ENCODE measurements at places on chromosomes 3 and 15.

DNA sequence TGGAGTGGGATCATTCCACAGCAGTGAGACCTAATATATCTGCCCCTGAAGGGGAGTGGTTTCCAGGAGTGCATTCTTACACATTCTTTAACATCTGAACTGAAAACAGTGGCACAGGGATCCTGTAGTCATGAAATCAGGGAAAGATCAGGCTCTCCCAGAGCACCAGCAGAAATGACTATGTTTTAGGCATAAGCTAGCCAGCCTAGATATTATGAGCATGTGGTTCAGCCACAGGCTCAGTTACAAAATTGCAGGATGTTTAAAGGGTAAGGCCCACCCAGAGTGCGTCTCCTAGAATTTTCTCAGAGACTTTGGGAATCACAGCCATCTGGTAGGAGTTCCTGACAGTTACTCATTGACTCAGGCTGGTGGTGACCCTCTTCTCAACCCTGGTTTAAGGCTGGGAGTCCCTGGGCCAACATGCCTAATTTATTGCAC, 20.9 kb downstream of the FSTL1 start:
- DNase-seq = no peak

DNA sequence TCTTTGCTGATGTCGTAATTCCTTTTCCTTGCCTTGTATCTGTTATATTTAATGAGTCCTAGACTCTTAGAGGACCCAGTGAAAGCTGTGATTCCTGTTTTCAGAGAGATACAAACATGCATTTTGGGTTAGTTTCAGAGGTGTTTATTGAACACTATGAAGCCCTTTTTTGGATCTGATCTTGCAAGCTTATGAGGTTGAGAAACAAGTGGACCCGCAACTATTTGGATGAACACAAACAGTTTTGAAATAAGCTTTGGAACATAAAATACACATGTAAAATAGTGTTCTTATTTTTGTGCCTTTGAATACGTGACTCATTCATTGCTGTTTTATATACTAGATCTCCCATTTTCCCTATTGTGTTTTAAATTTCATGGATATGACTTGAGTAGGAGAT, 33.5 kb downstream of the SNRK start:
- no peak for DNase-seq

DNA sequence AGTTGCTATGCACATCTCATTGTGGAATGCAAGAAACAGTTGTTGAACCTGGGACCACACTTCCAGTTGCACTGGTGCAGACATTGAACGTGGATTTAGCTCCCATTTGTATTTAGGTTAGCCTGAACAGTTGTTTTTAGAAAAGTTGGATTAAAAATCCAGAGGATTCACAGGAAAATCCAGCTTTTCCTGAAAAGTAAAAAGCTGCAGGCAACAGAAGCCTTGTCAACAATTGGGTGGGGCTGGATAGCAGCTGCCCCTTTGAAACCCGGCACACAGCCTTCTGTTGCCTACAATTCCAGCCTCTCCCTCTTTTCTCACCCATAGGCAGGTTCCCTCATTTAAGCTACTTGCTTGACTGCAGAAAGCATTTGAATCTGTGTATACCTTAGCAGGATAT, 165.3 kb upstream of the TBL1XR1 start:
- peak; percentile 33 for DNase-seq

DNA sequence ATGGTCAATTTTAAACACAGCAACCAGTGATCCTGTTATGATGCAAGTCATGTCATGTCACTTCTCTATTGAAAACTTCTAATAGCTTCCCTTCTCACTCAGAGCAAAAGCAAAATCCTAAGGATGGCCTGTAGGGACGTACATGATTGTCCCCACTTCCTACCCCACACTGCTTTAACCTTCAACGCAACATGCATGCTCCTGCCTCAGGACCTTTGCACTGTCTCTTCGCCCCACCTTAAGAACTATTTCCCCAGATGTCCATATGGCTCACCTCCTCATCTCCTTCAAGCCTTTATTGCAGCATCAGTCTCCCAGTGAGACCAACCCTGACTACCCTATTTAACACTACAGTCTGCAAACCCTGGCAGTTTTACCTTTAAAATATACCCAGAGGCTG, 214.1 kb upstream of the CHRM5 start:
- no peak for DNase-seq

DNA sequence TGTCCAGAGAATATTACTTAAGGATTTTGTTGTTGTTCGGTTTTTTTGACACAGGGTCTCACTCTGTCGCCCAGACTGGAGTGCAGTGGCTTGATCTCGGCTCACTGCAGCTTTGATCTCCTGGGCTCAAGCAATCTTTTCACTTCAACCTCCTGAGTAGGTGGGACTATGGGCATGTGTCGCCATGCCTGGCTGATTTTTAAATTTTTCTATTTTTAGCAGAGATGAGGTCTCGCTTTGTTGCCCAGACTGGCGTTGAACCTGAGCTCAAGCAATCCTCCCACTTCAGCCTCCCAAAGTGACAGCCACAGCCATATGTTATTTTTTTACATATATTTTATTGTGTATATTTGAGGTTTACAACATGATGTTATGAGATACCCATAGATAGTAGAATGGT, 86.8 kb upstream of the UMPS start:
- no peak for DNase-seq

- DNase-seq = peak; percentile 39
Measured at GRCh38 chr3:187072102-187072501, 67.2 kb downstream of the RPL39L start.

GRCh38 chr15:82140886-82141285, 95.1 kb upstream of the MEX3B start:
- no peak for DNase-seq

GRCh38 chr3:105781871-105782270, 86.9 kb downstream of the CBLB start:
- no peak for DNase-seq

DNA sequence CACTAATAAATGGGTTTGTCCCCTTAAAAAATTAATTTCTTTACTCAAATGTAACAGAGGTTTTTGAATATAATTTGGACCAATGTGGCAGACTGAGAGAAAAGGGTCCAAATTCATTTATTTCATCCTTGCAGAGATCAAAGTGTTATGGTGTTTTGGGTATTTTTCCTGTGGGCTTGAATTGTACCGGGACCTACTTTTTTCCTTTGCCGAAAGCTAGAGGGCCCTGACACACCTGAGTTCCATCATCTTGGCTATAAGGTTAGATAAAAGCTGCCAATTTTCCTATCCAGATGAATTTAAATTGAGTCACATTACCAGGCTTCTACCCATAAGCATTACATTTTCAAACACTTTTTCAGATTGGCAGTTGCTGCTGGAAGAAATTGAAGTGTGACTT, 908 bp downstream of the CCNB2 start:
- DNase-seq = no peak

- DNase-seq = peak; percentile 81
Measured at GRCh38 chr3:196524527-196524926, 9.4 kb upstream of the SMCO1 start.

DNA sequence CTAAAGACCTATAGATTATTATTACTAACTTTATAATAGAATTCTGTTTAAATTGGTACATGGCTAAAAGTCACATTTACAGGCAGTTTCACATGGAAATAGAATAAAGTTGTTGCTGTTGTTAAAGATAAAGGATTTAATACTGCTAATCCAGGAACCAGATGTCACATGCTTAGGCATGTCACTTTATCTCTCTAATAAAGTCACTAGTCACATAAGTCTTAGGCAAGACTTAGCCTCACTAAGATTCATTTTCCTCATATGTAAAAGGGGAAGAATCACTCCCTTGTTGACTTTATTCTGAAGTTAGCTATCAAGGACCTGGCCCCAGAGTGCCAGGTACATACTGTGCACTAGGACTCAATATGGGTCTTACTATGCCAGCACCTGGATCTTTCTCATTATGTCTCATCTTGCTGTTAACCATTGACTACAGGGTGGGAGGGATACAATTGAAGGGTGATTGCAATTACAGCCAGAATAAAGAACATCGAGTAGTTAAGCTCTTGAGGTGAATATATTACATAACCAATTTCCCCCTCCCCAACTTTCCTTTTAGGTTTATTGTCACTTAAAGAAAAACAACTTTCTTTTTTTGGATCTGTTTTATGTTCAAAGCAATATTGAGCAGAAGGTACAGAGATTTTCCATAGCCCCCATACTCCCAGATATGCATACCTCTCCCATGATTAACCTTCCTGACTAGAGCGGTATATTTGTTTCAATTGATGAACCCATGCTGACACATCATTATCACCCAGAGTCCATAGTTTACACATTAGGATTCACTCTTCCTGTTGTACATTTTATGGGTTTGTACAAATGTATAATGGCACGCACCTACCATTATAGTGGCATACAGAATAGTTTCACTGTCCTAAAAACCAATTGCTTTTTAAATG, 36.6 kb downstream of the LNP1 start:
- peak; percentile 87 for DNase-seq

GRCh38 chr3:187986514-187986934, 167.4 kb upstream of the LPP start:
- no peak for DNase-seq

DNA sequence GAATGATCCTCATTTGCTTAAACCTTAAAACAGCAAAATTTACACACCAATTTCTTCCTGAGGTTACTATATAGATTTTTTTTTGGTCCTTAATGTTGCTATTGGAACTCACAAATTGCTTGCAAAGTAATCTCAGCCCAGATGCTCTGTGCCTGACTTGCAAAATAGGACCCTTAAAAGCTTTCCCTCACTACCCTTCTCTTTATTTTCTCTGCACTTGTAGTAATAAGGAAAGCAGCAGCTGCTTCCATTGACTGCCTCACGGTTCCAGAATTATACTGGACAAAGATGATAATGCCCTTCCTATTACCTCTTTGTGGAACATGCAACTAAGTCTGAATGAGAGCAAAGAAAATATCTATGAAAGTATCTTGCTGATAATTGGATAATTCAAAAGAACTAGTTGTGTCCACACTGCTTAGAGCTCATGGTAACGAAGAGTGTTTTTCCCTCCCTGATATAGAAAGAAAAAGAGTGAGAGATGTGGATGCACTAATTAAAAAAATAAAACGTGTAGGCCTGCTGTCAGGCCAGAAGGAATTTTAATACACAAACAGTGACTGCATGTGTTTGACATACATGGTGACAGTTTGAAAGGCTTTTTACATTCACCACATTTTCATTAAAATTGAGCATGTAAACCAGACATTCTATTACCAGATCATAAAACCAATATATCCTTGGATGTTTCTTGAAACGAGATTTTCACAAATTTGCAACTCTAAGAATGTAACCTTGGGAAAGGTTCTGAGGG, 783.1 kb downstream of the GBE1 start:
- DNase-seq = no peak

DNA sequence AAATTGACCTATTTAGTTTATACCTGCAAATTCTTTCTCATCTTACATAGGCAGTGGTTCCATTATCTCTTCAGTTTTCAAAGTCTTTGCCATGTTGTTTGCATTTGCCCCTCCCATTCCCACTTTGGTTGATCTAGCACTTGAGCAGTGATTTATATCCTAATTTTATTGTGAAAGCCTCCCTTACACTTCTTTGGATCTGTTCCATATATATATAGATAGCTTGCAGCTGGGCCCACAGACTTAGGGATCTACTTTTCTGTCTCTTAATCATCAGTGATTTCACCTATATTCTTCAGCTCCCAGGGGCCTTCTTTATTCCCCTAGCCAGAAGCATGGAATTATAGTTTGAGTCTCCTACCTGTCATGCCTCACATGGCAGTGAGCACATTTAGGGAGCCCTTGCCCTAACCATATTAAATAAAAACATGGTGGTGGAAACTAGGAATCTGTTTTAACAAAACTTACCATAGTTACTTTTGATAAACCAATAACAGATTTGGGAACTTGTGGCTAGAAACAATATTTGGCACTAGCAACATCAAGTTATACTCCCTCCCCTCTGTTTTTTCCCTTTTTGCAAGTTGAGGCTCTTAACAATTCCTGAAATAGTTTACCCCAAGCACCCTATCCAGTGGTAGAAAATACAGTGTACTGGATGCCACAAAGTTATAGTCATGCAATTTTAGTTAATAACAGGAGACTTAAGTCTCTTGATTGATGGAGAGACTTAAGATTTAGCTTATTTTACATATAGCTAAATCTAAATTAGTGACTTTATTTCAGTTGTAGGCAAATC, 41.7 kb downstream of the ARIH1 start:
- DNase-seq = no peak

- DNase-seq = no peak
Measured at GRCh38 chr15:26892678-26893077, 25.8 kb downstream of the GABRA5 start.

- peak; percentile 95 for DNase-seq
Measured at GRCh38 chr3:186783058-186783730, at the start of gene EIF4A2. TSS of gene EIF4A2 (plus strand) at chr3:186783577. CDS start at chr3:186783611, 34 bp downstream.

DNA sequence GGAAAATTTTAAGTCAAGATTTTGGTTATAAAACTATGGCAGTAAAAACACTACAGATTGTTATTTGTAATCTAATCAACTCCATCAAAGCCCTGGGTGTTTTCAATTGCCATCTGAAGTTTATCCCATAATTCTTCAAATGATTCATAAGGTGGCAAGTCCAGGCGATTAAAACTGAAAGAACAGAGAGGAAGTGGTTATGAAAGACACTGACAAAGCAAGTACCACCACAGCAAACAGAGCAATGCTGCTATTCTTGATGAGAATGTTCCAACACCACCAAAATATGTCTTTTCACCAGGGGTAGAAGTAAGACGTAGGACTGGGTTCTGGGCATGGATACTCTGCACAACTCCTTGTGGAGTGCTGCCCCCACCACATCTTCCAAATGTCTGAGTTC, 86.9 kb upstream of the PRTG start:
- DNase-seq = no peak

DNA sequence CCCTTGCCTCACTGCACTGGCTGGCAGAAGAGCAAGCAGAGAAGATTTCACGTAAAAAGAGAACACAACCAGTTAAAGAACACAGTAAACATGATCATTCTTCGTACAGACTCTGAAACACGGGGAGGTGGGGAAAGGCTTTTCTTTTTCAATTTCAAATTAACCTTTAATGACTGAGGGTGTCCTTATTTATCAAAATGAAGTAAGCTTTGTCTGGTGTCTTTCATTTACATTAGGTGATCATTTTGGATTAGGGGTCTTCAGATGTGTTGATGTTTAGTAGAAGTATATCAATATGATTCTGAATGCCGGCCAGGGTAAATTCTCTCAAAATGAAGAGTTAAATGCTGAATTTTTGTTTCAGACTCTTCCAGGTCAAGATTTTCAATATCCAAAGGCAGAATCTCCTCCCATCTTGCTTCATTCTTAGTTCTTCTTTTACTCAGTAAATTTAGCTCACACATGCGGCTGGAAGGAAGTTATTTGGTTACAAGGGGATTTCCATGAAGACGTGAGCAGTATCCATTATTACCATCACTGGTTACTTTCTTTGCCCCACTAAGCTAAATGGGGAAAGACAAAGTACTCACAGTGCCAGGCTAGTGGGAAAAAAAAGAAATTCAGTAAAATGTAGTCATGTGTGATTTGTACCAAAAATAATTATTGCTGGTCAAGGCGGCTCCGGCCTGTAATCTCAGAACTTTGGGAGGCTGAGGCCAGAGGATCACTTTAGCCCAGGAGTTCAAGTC, 272.2 kb upstream of the NR2F2 start:
- no peak for DNase-seq

- peak; percentile 43 for DNase-seq
Measured at GRCh38 chr3:43638594-43639447, 17.0 kb upstream of the ANO10 start.

- DNase-seq = peak; percentile 68
Measured at GRCh38 chr15:74303741-74304309, 63.6 kb downstream of the CYP11A1 start.
